Activated CD8-positive, alpha-beta memory T cell treated with anti-CD3 and anti-CD28 coated beads for 48 hours (primary cell): ENCODE measurements at places on chromosomes 5 and 9.

GRCh38 chr5:81779916-81780266 lies 29.0 kb upstream of the SSBP2 start:
- no peak for DNase-seq

- no peak for DNase-seq
Measured at GRCh38 chr5:158897444-158898160, 202.1 kb downstream of the EBF1 start.

GRCh38 chr5:159047086-159047485 lies 52.6 kb downstream of the EBF1 start:
- no peak for DNase-seq

- DNase-seq = no peak
Measured at GRCh38 chr9:87887661-87888480, 5.2 kb downstream of the SPATA31E1 start.

DNA sequence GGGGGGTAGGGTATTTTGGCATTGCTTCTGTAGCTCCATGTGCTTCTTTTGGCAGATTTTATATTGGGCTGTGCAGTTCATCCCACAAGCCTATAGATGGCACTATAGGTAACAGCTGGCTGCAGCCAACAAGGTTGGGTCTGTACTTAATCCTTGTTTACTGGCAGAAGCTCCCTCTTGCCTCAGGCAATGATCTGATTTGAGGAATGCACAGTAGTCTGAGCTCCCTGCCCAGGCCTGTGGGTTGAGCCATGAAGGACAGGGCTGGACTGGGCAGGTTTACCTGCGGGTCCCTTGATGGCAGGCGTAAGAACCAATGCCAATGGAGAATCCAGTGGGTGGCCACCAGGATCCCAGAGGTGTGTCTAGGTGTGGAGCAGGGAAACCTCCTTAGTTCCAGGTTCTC lies 11.7 kb upstream of the OR1J2 start:
- no peak for DNase-seq

DNA sequence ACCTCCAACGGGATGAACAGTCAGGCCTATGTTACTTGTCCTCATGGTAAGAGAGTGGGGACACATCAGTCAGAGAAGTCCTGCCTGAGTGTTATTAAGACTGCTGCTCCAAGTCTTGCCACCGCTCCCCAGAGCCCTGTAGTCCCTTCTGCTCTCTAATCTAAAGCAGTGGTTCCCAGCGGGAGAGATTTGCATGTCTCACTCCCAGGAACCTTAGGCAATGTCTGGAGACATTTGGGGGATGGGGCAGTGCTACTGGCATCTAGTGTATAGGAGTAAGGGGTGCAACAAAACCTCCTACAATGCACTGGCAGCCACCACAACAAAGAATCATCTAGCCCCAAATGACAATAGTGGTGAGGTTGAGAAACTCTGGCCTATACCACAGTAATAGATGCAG lies 2.6 kb upstream of the SVEP1 start:
- DNase-seq = no peak

GRCh38 chr5:81755320-81755719 lies 4.4 kb upstream of the SSBP2 start:
- DNase-seq = no peak

DNA sequence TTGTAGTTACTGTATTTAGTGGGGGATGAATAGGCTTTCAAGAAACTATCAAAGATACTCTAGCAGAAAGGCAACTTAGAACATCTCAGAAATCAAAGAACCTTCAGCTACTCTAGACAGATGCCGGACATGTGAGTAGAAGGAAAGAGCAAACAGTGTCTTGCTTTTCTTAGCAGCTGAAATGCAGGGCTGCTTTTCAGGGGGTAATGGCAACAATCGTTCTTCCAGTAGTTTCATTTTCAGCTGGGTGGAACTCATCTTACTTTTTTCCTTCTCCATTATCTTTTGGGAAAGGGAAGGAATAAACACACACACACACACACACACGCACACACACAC lies 281.6 kb downstream of the CRB2 start:
- DNase-seq = no peak
